ENCODE measurements at places on chromosomes 5 and 9. TPM values are rescaled to one million over a fixed set of nuclear protein-coding genes. Genes with fewer than 3 reads are reported as not detected.

DNA sequence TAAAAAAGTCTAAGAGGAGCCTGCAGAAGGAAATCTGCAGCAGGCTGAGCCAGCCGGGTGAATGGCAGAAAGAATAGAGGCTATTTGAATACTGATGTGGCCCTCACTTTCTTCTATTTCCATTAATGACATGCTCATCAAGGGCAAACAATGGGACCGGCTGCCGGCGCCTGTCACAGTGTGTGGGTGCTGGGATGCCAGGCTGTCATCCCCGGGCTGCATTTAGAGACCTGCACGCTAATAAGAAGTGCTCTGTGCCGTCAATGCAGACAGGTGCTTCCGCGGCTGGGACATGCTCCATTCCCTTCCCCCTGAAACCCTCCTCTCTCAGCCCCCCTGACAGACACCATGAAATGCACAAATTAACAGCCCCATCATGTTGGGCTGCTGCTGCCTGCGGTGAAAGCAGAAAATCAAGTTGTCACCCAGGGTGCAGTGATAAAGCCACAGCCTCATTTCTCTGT lies 217.7 kb upstream of the TBCA start:
- peaks cover 1% of the 10 kb centered on the region for H3K27me3 ChIP-seq
- no peak for DNase-seq
- peaks cover 18% of the 10 kb centered on the region for H3K36me3 ChIP-seq
- no peaks in the 10 kb centered on the region for H3K4me1 ChIP-seq
- no peak overlapping the region for H3K4me3 ChIP-seq

DNA sequence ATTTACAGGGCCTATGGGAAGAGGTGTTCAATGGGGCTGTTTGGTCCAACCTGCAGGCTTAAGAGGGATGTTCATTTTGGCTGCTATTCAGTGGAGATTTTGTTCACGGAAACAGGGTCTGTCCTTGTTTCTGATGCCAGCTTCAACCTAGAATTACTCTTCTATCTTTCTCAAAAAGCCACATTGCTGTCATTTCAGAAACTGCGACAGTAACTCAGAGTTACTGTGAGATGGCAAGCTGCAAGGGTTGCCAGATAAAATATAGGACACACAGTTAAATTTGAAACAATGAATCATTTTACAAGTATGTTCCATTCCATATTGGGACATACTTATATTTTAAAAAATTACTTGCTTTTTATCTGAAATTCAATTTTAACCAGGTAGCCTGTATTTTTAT lies 128.0 kb downstream of the NPR3 start:
- H3K27ac ChIP-seq = no peak overlapping the region
- no peak for DNase-seq
- H3K27me3 ChIP-seq = peaks cover 1% of the 10 kb centered on the region
- H3K36me3 ChIP-seq = no peaks in the 10 kb centered on the region
- no peak overlapping the region for H3K4me3 ChIP-seq
- peaks cover 37% of the 10 kb centered on the region for H3K4me1 ChIP-seq

GRCh38 chr9:120926397-120926928 lies at the start of gene TRAF1:
TSS of gene TRAF1 (minus strand) at chr9:120926796. CDS start at chr9:120926075, 721 bp downstream.
- peak within 1 kb of the TSS; percentile 90 for H3K27ac ChIP-seq
- H3K4me1 ChIP-seq = peaks cover 96% of the 10 kb centered on the region
- H3K27me3 ChIP-seq = peaks cover 9% of the 10 kb centered on the region
- no peak for DNase-seq
- H3K36me3 ChIP-seq = peaks cover 3% of the 10 kb centered on the region

GRCh38 chr9:74653410-74654080 lies 156.4 kb downstream of the RORB start:
- no peak for DNase-seq
- H3K4me3 ChIP-seq = no peak overlapping the region
- no peak overlapping the region for H3K27ac ChIP-seq
- H3K36me3 ChIP-seq = peaks cover 4% of the 10 kb centered on the region

DNA sequence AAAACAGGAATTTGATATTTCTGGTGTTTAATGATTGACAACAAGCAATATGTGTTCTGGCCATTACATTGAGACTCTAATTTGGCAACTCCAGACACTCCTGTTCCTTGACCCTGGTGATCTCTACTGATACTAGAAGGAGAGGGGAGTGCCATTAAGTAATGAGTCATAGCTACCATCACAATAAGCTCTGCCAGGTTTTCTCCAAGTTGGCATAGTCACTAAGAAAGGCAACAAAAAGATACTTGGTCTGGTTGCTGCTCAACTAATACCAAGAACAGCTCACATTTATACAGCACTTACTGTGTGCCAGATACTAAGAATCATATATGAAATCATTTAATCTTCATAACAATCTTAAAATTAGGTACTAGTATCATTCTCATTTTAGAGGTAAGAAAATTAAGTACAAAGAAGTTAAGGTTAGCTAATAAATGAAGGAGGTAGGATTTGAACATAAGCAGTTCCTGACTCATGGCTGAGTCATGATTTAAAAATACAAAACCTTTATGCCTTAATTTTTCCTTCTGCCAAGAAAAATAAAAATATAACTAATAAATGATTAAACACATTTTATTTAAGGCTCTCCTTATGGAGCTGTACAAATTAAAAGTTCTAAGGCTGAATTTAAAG lies 19.9 kb upstream of the PRXL2C start:
- peaks cover 6% of the 10 kb centered on the region for H3K27me3 ChIP-seq
- no peaks in the 10 kb centered on the region for H3K36me3 ChIP-seq
- DNase-seq = no peak
- H3K4me1 ChIP-seq = no peaks in the 10 kb centered on the region

GRCh38 chr9:94919376-94920098 lies 193.0 kb downstream of the AOPEP start:
- H3K4me1 ChIP-seq = peaks cover 4% of the 10 kb centered on the region
- peaks cover 4% of the 10 kb centered on the region for H3K27me3 ChIP-seq
- no peak overlapping the region for H3K4me3 ChIP-seq
- no peaks in the 10 kb centered on the region for H3K36me3 ChIP-seq

DNA sequence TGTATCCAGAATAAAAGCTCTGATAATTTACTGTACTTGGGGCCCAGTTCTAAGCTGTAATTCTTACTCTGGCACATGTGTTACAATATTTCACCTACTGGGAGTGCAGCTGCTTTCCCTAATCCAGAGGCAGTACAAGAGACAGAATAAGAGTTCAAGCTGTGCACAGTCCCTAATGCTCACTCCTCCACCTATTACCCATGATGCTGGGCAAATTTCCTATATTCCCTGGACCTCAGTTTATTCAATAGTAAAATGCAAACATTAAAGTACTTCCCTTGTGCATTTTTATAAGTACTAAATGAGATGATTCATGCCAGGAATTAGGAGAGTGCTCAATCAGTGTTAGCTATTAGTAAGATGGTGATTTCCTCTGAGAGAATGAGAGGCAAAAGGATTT lies 28.0 kb upstream of the TAF11L2 start:
- no peaks in the 10 kb centered on the region for H3K4me1 ChIP-seq
- no peak overlapping the region for H3K27ac ChIP-seq
- DNase-seq = no peak
- no peak overlapping the region for H3K4me3 ChIP-seq
- peaks cover 4% of the 10 kb centered on the region for H3K36me3 ChIP-seq

- H3K36me3 ChIP-seq = no peaks in the 10 kb centered on the region
- no peaks in the 10 kb centered on the region for H3K27me3 ChIP-seq
- no peak for DNase-seq
- H3K4me1 ChIP-seq = no peaks in the 10 kb centered on the region
Measured at GRCh38 chr5:1060535-1060981, 51.3 kb downstream of the SLC12A7 start.

Gene SPATA31E1
- polyA plus RNA-seq = not detected

Gene WNT8A
- not detected for polyA plus RNA-seq

Gene SLIT3
- polyA plus RNA-seq = 0.90 TPM

- DNase-seq = no peak
- no peaks in the 10 kb centered on the region for H3K36me3 ChIP-seq
- no peak overlapping the region for H3K4me3 ChIP-seq
- H3K27ac ChIP-seq = no peak overlapping the region
- H3K27me3 ChIP-seq = peaks cover 2% of the 10 kb centered on the region
- no peaks in the 10 kb centered on the region for H3K4me1 ChIP-seq
Measured at GRCh38 chr5:180423598-180423997, 70.5 kb upstream of the GFPT2 start.

Gene HCN1
- polyA plus RNA-seq = not detected

Gene FGD3
- 57.0 TPM for polyA plus RNA-seq

GRCh38 chr5:107524111-107524510 lies 146.6 kb downstream of the EFNA5 start:
- H3K36me3 ChIP-seq = no peaks in the 10 kb centered on the region
- DNase-seq = no peak

DNA sequence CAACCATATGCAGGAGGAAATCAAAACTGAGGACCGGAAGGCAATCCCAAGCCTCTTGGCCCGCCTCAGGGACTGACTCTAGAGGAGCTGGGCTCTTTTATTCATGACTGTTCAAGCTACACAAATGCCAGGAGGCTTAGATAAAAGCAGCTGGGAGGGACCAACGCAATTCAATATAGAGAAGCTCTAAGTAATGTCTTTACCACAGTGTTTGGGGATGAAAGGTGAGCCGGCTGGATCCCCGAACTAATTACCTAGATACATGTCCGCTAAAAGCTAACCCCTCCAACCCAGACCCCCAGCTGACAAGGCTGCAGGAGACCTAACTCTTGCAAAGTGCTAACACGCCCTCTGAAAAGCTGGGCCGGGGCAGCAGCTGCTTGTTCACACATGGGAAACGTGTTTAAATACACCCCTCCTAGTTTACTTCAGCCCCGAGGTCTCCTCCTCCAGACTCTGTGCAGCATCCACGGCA lies 67.5 kb downstream of the TLE1 start:
- DNase-seq = peak; percentile 24
- peak overlapping the region; percentile 71 for H3K4me3 ChIP-seq
- H3K27ac ChIP-seq = peak overlapping the region; percentile 88
- H3K4me1 ChIP-seq = peaks cover 60% of the 10 kb centered on the region
- H3K27me3 ChIP-seq = no peaks in the 10 kb centered on the region

Gene GLRA1
- not detected for polyA plus RNA-seq

Gene CLIC3
- polyA plus RNA-seq = 762 TPM

- no peaks in the 10 kb centered on the region for H3K36me3 ChIP-seq
- H3K4me1 ChIP-seq = peaks cover 28% of the 10 kb centered on the region
- peak; percentile 34 for DNase-seq
- no peak overlapping the region for H3K4me3 ChIP-seq
- no peak overlapping the region for H3K27ac ChIP-seq
Measured at GRCh38 chr9:113656771-113657670, 193.5 kb downstream of the RGS3 start.

Gene C1QTNF2
- not detected for polyA plus RNA-seq

Gene SHOC1
- not detected for polyA plus RNA-seq

DNA sequence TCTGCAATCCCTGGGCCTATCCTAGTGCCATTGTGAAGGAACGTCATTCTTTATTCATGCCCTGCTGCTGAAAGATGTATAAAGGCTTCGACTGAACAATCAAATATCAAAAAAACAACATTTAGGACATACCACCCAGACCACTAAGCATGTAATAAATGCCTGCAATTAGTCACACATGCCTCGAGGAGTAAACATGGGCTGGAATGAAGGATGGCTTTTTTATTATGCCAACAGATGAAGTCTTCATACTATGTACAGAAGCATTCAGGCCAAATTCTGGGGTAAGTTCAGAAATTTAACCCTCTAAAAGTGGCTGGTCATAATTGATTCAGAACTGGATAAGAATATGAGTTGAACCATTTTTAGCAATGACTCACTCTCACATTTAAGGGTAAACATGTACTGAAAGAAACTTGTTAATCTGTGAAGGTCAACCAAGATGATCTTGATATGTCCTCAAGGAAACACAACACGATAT lies 38.1 kb downstream of the FAM240B start:
- H3K36me3 ChIP-seq = no peaks in the 10 kb centered on the region
- H3K27ac ChIP-seq = no peak overlapping the region
- no peak overlapping the region for H3K4me3 ChIP-seq
- H3K4me1 ChIP-seq = no peaks in the 10 kb centered on the region
- DNase-seq = no peak

DNA sequence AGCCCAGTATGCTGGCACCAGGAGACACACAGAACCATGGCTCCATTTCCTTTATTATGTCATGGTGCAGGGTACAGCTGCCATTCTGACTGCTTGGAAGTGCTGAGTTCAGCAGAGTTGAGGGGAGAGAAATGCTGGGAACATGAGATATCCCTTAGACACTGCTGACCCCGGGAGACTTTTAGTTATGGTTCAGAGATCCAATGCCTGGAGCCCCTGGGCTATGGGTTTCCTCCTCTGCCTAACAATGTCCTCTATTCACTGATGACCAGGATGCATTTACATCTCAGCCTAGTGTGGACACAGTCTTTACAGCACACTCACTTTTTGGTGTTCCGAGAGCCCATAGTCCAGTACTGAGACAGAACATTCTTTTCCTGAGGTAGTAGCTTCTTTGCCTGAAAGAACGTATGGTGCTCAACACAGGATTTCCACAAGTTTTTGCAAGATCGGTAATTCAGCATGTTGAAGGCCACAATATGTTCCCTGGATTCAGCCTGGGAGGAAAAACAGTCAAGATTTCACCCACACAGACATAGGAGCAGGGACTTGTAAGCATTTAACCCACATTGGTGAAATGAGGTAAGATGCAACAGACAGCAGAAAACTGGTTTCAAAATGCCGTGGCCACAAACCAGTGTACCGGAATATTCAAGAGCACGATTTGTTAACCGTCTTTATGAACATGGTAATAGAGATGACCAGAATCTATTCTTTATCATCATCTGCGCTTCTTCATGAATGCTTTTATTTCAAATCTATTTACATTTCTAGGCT lies 71.3 kb downstream of the PTPN3 start:
- H3K36me3 ChIP-seq = no peaks in the 10 kb centered on the region
- no peaks in the 10 kb centered on the region for H3K4me1 ChIP-seq
- DNase-seq = no peak
- peaks cover 3% of the 10 kb centered on the region for H3K27me3 ChIP-seq
- H3K27ac ChIP-seq = no peak overlapping the region

- H3K27ac ChIP-seq = no peak overlapping the region
- no peak for DNase-seq
- peaks cover 3% of the 10 kb centered on the region for H3K27me3 ChIP-seq
- no peak overlapping the region for H3K4me3 ChIP-seq
- H3K4me1 ChIP-seq = no peaks in the 10 kb centered on the region
Measured at GRCh38 chr9:128713411-128713780, 10.5 kb downstream of the ZDHHC12 start.

GRCh38 chr5:59116231-59116865 lies 533.5 kb downstream of the RAB3C start:
- H3K4me3 ChIP-seq = no peak overlapping the region
- H3K27ac ChIP-seq = no peak overlapping the region
- H3K36me3 ChIP-seq = no peaks in the 10 kb centered on the region
- DNase-seq = no peak
- peaks cover 3% of the 10 kb centered on the region for H3K27me3 ChIP-seq

GRCh38 chr9:123120953-123121352 lies 87.5 kb downstream of the GPR21 start:
- no peaks in the 10 kb centered on the region for H3K36me3 ChIP-seq
- no peak for DNase-seq
- no peaks in the 10 kb centered on the region for H3K4me1 ChIP-seq
- H3K27me3 ChIP-seq = peaks cover 2% of the 10 kb centered on the region

DNA sequence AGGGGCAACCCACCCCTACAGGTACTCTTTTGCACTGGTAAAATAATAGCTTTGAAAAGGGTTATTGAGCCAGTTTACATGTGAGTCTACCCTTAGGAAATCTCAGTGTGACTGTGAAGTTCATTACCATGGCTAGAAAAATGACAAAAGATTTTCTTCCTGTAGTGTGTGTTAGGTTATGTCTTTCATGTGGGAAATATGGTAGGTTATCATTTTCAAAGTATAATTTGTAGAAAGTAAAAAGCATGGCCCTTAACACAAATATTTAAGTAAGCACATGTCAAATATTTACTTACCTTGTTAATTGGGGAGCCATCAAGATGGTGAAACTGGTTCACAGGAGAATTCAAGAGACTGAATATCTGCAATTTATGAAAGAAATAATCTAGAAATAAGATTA lies 37.3 kb upstream of the PLPP1 start:
- H3K4me1 ChIP-seq = no peaks in the 10 kb centered on the region
- DNase-seq = no peak
- peaks cover 6% of the 10 kb centered on the region for H3K27me3 ChIP-seq
- H3K4me3 ChIP-seq = no peak overlapping the region

All from immature natural killer cell (primary cell).